ENCODE measurements at places on chromosomes 1 and 21.

DNA sequence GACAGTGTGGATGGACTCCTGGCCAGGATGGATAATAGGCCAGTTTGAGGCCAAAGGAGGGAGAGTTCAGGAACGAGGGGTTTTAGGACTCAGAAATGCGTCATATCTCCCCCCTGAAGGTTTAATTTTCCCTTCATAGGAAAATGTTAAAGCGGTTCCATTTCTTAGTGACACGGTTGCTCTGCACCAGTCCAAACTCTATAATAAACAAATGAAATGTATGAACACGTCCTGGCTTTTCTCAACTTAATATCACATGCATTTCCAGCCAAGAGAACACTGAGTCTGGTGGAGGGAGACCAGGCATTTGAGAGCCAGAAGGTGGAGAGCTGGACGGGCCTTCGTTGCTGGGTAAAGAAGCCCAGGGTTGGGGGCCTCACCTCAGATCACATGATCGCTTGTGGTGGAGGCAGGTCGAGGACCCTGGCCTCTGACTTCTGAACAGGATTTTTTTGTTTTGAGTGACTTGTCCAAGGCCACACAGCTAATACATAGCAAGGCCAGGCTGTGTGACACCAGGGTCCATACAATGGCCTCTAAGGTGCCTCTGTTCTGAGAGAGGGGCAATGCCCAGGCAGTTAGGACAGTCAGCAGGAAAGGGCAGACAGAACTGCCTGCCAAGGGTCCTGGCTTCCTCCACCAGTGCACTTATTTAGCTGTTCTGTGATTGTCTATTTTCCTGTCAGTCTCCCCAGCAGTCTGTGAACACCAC is 11.4 kb downstream of the SLC1A7 start:
- no peak for DNase-seq

GRCh38 chr1:223811634-223812101 is 34.1 kb downstream of the TP53BP2 start:
- DNase-seq: peak; percentile 80

DNA sequence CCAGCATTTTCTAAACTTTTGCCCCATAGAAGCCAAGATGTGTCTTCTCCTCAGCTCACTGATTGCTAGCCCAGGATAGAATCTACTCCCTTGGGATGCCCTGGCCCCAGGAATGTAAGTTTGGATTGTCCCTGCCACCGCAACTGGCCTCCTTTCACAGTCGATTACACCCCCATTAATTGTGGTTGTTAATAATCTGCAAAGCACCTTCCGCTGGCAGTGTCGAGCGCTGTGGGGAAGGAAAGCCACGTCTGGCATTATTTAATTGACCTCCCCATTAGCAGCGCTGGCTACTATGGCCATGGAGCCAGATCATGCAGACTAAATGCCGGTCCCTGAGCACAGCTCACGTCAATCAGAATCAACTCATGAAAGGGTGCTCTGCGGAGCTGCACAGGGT is 597.3 kb upstream of the PLXNA2 start:
- DNase-seq: no peak

DNA sequence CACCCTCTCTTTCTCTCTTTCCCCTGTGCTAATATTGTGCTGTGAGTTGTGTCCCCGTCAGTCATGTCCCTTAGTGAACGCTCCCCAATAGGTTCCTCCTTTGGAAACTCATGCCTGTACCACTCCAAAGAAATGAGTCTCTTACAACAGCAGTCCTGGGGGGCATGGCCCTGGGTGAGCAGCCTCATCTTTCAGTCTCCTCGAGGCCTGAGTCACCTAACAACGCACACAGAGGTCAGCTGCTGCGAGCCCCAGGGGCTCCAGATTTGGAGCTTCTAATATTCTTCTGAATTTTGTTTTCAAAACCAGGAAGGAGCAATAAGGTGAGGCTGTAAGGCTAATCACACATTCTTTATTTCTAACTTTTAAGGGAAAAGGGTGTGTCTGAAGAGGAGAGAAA is 30.5 kb upstream of the ZBTB8A start:
- no peak for DNase-seq

GRCh38 chr1:53391982-53392381 is 64.1 kb upstream of the LRP8 start:
- no peak for DNase-seq

GRCh38 chr1:39540504-39541031 is 36.0 kb downstream of the PABPC4 start:
- DNase-seq: no peak

GRCh38 chr1:100613817-100614559 is 76.0 kb downstream of the GPR88 start:
- DNase-seq: no peak

- no peak for DNase-seq
These were observed 30.1 kb upstream of the IL10 start for GRCh38 chr1:206802401-206802800.

- peak; percentile 60 for DNase-seq
These were observed 108.7 kb downstream of the PRDM2 start for GRCh38 chr1:13808729-13809131.

GRCh38 chr21:34367320-34367935 is 3.6 kb downstream of the KCNE2 start:
- DNase-seq: peak; percentile 90

GRCh38 chr1:8204826-8205225 is 113.1 kb upstream of the SLC45A1 start:
- no peak for DNase-seq

- DNase-seq: no peak
These were observed 9.1 kb upstream of the SPRR4 start for GRCh38 chr1:152961226-152961891.

- no peak for DNase-seq
These were observed 5.0 kb downstream of the RRP1B start for GRCh38 chr21:43664358-43664757.

GRCh38 chr1:232901255-232901654 is 49.2 kb upstream of the NTPCR start:
- DNase-seq: no peak

DNA sequence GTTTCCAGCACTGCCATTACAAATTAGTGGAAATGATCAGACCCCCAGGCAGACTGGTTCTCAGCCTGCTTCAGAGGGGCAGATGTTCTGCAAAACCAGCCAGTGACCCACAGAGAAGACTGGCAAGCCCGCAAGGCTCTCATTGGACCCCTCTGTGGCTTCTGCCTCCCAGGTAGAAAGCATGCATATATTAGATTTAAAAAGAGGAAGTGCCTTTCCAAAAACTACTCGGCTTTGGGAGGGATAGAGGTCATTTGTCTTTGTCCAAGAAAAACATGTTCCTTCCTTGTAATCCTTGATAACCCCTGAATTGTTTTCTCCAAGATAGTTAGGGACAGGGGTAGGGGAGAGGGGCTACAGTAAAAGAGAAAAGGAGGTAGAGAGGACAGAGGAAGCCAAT is 11.8 kb downstream of the HIVEP3 start:
- no peak for DNase-seq

DNA sequence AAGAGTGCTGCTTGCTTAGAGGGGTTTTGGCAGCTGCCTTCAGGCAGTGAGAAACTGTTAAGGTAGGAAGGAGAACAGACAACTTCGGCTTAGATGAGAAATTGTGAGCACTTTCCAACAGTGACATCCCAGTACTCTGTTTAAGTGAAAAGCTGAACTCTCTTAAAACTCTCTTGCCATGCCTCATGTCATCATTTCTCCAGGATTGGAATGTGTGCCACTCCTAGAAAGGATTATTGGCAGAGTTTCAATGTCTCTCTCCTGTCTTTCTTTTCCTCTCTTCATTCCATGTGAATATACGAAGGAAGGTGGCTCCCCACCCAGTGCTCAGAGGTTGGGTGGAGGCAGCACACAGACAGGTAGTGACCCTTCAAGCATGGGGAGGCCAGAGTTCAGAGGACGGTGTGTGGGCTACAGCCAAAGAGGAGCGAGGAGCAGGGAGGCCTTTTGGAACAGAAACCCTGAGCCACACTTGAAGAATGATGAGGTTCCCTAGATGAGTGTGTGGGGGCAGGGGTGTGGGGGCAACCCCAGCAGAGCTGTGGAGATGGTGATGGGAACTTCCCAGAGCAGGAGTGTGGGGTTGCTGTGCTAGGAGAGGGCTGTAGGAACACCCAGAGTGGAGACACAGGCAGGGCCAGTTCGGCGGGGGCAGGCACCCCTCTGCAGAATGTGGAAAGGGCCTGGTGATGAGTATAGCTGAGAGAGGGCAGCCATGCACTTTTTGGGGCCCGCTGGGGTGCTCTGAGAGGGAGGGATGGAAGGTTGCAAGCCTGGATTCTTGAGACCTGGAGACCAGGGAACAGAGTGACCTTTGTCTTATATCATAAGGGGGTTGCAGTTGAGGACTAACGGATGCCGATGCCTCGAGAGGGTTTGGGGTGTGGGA is 58.8 kb downstream of the GALNT2 start:
- no peak for DNase-seq

- no peak for DNase-seq
These were observed 1443.7 kb downstream of the MRPL39 start for GRCh38 chr21:24163539-24163938.

DNA sequence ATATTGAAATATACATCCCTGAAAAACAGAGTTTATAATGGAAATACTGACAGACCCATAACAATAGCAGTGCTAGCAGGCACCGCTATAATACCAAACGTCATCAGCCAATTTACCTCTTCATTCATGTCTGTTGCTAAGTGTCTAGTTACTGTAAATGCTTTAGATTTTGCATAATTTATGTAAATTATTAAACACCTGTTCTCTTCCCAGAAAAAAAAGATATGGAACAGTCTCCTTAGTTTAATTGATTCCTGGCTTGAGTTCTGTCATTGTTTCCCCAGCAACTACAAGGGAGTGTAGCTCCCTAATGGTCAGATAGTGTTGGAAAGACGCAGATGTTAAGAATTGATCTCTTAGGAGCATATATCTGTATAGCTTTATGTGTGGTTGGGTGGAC is 817.9 kb upstream of the ADGRL2 start:
- DNase-seq: no peak

GRCh38 chr1:183302452-183303322 is 115.5 kb downstream of the NMNAT2 start:
- no peak for DNase-seq

- no peak for DNase-seq
These were observed 3.5 kb downstream of the CDC42 start for GRCh38 chr1:22056043-22056442.

- DNase-seq: no peak
These were observed at the start of gene SH3BGR for GRCh38 chr21:39451332-39452206. Gene SH3BGR (plus strand): TSS chr21:39451970. CDS start chr21:39452097, 127 bp downstream.

- no peak for DNase-seq
These were observed 280.1 kb upstream of the C1orf174 start for GRCh38 chr1:4179914-4180735.

DNA sequence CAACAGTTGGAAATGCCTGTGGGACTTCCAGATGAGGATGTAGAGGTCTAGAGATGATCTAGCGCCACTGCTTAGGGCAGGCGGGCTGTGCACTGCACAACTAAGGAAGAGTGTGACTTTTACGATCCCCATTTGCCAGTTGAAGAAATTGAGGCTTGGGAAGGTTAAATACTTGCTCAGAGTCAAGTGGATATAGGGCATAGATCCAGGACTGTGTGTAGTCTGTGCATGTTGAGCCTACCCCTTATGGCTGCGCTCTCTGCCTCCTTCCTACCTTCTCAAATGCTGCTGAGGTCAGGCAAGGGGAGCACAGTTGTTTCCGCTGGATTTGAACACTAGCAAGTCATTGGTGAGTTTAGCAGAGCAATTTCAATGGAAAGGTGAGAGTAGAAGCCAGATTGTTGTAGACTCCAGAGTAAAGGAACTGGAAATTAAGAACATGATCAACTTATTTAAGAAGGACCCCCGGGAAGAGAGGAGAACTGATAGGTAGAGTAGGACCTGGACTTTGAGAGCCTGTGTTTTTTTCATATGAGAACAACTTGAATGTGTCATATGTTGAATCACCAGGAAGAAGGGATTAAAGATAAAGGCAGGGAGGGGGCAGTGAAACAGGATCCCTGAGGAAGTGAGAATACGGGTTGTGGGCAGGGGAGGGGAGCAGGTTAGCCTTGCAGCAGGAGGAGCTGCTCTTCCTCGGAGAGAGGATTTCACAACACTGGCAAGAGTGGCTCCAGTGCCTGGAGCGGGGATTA is 2.7 kb downstream of the CAPN2 start:
- DNase-seq: no peak

- no peak for DNase-seq
These were observed 41.7 kb downstream of the EDN2 start for GRCh38 chr1:41442697-41443251.

DNA sequence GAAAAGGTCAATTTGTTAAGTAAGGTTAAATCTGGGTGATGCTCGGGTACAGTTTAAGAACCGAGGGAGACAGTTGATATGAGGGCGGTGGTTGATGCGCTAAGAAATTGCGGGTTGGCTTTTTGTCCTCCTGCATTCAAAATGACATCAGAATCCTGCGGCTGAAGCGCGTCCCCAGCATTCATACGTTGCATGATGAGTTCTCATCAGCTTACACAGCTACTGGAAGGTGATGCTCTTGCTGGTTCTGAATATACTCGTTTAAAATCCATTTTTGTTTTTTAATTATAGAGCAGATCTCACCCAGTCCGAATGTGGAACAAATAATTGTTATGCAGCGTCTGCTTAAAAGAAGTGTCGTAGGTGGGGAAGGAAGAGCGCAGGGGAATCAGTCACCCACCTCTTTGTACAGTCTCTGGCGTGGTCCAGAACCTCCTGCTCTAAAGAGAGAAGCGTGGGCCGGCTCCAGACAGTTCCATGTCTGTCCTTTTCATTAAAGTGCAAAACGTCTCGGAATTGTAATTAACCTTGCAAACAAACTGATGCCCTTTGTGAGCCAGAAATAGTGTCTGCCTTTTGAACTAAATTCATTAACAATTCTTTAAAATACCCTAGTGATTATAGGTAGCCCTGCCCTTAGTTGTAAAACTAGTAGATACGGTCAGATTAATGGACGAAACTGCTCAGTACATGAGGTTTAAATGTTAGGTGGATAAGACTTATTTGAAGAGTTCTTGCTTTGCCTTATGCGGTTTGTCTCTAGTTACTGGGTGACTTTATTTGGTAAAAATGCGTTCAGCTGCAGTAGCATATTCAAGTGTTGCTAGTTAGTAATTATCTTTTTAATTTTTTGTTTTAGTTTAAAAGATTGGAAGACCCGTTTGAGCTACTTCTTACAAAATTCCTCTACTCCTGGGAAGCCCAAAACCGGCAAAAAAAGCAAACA is 741 bp downstream of the RGS2 start:
- peak; percentile 68 for DNase-seq

- DNase-seq: no peak
These were observed 5.0 kb upstream of the PTPN7 start for GRCh38 chr1:202165267-202165941.

GRCh38 chr1:234725177-234726132 is 115.5 kb upstream of the IRF2BP2 start:
- peak; percentile 71 for DNase-seq
